Amniotic stem cell (primary cell): ENCODE measurements at places on chromosomes 16 and 17.

GRCh38 chr16:3731126-3731935 lies 14.0 kb upstream of the TRAP1 start:
- DNase-seq = no peak

DNA sequence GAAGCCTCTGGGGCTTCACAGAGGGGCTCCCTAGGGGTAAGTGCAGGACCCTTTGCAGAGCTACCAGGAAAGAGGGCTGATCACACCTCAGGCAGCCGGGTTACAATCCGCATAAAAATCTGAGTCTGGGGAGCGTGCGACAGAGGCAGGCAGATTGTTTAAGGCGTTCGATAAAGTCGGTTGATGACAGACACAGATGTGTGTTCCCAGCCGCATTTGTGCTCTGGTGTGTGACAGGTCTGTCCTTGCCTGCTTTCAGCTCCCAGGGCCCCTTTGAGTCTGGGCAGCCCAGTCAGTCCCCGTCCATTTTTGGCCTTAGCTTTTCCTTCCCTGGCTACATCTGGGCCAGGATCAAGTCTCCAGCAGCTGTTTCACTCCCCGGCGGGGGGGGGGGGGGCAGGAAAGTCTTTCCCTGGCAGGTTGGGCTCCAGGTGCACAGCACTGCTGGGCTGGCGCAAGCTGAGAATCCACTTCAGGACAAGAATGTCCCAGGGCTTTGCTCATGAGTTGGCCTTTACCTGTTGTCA lies 1.3 kb upstream of the ZACN start:
- DNase-seq = no peak

DNA sequence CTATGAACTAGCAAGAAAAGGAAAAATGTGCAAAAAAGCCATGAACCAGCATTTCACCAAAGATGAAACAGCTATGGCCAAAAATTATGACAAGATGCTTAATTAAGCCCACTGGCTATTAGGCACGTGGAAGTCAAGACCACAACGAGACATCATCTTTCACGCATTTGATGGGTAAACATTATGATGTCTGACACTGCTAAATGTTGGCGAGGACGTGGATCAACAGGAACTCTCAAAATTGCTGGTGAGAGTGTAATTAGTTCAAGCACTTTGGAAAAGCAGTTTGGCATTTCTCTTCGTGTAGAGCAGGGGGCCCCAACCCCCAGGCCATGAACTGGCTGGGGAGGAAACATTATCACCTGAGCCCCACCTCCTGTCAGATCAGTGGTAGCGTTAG lies 39.6 kb upstream of the ADGRG1 start:
- no peak for DNase-seq

DNA sequence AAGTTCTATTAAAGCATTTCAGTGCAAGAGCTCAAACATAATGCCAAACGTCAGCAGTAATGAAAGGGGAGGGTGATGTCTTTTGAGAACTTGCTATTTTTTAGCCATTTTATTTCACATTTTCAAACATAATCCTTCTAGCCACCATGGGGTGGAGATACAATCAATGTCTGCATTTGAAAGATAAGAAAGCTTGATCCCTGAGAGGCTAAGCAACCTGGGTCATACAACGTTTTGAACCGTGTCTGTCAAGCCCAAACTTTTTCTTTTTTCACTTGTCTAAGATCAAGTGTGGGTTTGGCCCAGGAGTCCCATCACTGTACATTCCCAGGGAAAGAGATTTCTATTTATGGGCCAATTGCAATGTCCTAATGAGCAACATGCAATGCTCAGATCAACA lies 331.1 kb downstream of the SLC39A11 start:
- DNase-seq = no peak

- no peak for DNase-seq
Observed at GRCh38 chr17:14289162-14289561, 11.7 kb upstream of the HS3ST3B1 start.

GRCh38 chr16:739560-740458 lies 988 bp downstream of the CIAO3 start:
- DNase-seq = no peak

DNA sequence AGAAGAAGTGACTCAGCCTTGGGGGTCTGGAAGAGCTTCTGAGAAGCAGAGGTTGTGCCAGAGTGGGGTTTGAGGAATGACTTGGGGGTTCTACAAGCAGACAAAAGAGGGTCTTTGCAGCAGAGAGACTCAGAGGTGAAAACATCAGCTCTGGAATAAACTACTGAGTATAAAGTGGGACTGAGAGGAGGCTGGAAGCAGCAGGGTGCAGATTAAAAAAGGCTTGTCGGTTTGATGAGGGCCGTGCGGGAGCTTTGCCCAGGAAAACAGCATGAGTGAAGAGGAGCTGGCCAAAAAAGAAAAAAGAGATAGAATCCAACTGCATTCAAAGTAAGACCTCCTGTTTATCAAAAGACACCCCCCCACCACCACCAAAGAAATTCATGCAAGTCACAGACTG lies 13.1 kb upstream of the ACE start:
- no peak for DNase-seq

DNA sequence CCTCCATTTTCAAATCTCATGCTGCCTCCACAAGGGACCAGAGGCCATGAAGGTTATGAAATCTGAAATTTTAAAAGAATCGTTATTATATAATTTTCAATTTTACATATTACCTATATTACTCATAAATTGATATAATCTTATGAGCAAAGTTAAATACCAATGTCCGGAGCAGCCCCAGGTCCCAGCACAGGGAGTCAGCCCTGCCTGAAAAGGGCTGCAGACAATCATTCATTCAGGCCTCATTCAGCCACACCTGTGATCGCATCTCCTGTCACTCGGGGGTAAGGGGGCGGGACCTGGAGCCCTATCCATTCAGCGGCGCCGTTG lies 172.5 kb downstream of the AHSP start:
- no peak for DNase-seq

- DNase-seq = no peak
Observed at GRCh38 chr17:75371339-75371738, 34.1 kb downstream of the GRB2 start.

DNA sequence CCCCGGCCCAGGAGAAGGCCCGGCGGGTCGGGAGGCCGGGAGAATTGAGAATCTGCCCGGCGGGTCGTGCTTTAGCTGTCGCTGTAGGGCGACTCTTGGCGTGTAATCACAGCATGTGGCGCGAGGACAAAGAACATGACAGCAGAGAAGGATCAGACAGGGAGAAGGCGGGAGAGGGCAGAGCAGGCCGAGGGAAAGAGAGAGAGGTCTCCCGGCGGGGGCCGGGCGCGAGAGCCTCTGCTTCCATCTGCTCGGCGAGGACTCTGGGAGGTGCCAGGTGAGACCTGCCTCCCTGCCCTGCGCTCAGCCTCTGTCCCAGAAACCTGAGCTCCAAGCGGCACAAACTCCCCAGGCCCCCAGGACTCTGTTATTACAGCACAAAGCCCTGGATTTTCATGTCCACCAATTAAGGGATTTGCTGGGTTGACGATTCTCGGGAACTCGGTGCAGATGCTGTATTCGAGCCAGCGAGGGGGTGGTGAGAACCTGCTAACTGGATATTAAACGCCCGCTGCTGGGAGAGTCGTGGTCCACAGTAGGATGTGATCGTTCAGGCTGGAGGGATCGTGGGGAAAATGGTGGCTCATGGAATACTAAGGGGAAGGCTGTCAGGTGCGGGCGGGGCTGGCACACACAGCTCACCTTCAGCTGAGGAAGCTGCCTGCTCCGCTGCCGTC lies 172.0 kb upstream of the CIBAR2 start:
- DNase-seq = no peak

GRCh38 chr17:15448580-15448956 lies 18.9 kb downstream of the CDRT4 start:
- no peak for DNase-seq

DNA sequence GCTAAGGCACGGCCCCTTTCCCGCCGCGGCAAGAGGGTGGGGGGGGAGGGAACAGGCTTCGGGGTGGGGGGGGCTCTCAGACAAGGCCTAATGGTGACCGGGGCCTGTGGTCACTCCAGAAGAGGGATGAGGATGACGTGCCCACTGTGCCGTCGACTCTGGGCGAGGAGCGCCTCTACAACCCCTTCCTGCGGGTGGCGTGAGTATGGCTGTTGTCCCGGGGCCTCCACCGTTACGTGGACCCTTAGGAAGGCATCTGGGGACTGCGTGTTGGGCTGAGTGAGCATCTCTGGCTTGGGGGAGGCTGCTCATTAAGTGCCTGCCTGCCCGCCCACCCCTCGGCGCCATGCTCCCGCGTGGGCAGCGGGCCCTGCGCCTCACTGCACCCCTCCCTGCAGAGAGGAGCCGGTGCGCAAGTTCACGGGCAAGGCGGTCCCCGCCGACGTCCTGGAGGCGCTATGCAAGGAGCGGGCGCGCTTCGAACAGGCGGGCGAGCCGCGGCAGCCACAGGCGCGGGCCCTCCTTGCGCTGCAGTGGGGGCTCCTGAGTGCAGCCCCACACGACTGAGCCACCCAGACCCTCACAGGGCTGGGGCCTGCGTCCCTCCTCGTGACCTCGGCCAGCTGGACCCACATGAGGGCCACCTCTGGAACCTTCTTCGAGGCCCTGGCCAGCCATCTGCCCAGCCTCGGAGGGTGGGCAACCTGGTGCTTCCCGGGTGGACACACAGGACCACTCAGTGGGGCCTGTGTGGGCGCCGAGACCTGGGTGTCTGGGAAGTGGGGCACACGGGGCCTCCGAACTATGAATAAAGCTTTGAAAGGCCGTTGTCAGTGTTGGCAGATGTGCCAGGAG lies 2.2 kb downstream of the HAGHL start:
- DNase-seq = no peak

- DNase-seq = no peak
Observed at GRCh38 chr16:68764862-68765261, 27.8 kb downstream of the CDH1 start.

DNA sequence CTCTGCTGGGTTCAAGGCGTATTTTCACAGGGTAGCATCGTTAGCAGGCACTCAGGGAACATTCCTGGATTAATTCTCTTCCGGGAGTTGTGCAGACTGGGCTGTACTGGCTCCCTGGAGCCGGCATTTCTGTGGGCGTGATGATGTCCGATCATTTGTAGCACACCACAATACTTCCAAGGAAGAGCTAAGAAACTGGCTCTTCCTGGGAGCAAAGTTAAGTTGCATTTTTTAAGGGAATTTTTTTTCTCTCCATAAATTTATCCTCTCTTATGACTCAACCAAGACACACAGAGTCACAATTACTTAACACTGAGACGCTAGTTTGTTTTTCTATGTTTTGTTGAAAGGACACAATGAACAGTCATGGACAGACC lies 211.6 kb upstream of the FOXF1 start:
- DNase-seq = no peak

DNA sequence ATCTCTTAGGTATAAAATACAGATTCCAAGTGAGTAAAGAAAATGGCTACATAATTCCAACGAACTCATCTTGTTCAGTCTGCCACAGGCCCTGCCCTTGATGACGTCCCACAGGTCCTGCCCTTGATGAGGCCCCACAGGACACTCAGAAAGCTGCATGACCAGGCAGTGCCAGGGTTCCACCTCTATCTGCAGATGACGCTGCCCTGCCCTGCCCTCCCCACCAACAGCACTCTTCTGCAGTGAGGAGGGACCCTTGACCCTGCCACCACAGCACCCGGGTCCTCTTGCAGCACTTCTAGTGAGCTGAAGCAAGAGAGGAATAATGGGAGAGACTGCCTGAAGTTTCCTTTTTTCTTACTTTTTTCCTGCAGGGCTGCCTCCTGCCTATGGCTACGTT lies 118.4 kb downstream of the VPS53 start:
- DNase-seq = no peak

- no peak for DNase-seq
Observed at GRCh38 chr17:74954665-74955421, 17.7 kb downstream of the HID1 start.
